ENCODE measurements at places on chromosomes 13 and 19.

- DNase-seq, result no peak
Observed at GRCh38 chr19:51690454-51691073, 2.6 kb upstream of the SPACA6 start.

DNA sequence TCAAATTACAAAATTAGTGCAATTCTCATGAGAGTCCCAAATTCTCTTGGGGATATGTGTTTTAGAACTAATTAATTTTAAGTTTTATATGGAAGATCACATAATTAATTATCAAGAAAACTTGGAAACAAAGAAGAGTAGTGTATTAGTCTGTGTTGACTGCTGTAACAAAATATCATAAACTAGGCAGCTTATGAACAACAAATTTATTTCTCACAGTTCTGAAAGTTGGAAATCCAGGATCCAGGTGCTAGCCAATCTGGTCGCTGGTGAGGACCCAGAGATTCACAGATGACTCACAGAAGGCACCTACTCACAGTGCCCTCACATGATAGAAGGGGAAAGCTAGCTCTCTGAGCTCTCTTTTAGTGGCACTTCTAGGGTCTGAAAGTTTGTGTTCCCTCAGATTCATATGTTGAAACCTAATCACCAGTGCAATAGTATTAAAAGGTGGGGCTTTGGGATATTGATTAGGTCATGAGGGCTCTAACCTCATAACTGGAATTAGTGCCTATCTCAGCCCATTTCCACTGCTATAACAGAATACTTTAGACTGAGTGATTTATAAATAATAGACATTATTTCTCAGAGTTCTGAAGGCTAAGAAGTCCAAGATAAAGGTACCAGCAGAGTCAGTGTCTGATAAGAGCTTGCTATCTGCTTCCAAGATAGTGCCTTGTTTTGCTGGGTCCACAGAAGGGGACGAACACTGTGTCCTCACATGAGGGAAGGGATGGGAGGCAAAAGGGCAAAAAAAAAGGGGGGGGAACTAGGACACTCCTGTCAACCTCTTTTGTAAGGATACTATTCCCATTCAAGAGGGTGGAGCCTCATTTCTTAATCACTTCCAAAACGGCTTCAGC, 1.5 kb upstream of the ARGLU1 start:
- DNase-seq, result no peak

- DNase-seq, result no peak
Observed at GRCh38 chr19:1871630-1872029, 8.3 kb upstream of the KLF16 start.

DNA sequence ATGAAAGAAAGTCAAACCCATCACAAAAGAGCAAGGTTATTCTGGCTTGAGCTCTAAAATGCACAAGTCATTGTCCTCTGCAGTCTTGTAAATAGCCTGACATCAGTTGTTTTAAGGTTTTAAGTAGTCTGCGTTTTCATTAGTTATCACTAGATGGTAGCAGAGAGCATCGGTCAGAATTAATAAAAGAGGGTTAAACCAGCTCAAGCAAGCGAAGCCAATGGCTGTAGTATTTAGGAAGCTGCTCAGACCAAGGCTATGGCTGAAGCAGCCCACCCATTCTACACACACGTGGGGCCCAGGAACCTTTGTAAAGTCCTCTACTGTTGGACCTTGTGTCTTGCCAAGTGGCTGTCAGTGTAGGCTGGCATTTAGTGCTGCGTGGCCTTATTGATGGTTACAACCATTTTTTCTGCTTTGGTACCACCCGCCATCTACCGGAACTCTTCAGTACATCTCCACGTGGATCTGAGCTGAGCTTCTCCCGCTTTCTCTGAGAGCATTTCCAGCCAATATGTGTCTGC, 13.3 kb upstream of the ZNF57 start:
- DNase-seq, result peak; percentile 44

GRCh38 chr13:44425041-44425814, 51.6 kb downstream of the SERP2 start:
- no peak for DNase-seq

DNA sequence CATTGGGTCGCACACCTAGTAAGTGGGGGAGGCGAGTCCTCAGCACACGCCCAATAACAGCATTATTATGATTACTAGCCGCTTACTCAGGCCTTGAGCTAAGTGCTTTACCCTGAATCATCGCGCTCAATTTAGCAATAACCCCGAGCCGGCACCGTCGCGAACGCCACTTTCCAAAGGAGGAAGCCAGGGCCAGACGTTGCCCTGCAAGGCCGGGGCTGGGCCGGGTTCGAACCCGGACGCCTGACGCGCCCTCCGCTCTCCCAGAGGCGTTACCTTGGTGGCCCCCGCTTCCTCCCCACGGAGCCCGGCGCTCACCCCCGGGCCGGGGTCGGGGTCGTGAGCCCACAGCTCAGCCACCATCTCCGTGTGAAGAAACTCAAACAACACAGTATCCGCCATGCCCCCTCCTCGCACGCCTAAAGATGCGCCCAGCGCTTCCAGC, at the start of gene TRAPPC6A:
TSS of gene TRAPPC6A (minus strand) at position 421 of the 445 bp plus-strand sequence. CDS start at position 402, 19 bp downstream.
- no peak for DNase-seq

- no peak for DNase-seq
Observed at GRCh38 chr19:48473161-48473966, 4.2 kb downstream of the CYTH2 start.

GRCh38 chr13:103931331-103931845, 865.2 kb upstream of the SLC10A2 start:
- DNase-seq, result no peak

GRCh38 chr13:60035874-60036273, 127.9 kb downstream of the DIAPH3 start:
- DNase-seq, result no peak

DNA sequence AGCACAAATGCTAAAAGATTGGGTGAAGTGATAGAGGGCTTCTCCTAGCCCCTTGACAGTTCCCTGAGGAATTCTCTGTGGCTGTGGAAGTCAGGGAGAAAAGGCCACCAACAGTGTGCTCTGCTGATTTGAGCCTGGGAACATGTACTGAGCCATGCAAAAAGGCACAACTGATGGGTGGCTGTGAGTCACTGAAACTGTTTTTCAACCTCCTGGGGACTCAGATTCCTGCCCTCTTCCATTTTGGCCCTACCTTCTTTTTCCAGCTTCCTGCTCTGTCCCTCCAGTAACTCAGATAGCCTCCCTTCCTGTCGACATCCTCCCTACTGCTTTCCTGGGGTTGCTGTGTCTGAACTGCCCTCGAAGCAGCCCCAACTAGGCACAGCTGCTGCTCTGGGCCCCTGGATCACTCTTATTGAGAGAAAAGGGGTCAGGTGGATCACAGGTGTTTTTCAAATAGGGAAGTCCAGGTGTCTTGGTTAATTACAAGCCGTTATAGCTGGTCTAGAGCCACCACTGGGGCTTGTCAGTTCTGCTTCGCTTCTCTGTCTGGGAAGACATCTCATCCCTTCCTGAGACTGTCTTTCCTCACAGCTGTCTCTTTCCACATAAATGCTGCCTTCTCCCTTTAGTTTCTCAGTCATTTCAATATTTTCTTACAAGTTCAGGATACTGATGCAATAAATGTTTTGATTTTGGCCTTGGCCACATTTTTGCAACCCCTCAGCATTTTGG, 13.7 kb downstream of the FAM124A start:
- no peak for DNase-seq

DNA sequence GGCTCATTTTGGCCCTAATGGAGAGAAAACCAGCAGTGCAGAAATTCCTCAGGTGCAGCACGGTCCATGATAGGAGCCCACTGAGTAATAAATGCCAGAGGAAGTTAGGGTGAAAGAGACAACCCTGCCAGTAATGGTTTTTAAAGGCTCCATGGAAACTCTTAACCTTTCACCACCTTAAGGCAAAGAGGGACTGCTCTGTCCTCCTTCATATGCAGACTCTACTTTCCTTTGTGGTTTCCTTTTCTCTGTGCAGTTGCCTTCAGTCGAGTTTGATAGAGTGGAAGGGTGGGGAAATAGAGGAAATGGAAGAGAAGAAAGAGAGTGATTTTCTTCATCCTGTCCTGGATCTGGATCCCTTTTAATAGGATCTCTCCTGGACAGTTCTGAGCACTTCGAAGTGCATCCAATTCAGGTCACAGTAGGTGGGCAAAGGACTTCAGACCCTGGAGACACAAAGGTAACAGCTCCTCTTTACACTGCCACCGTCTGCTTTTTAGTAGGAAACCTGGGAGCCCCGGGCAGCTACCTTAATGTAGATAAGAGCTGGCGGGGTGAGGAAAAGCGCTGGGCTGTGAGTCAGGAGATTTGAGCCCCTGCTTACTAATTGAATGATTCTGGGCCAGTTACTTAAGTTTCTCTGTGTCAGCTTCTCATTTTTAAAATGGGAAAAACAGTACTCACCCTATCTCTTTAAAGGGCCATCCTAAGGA, 294.8 kb downstream of the KCNRG start:
- no peak for DNase-seq

GRCh38 chr13:39370554-39370953, 232.4 kb downstream of the LHFPL6 start:
- DNase-seq, result no peak

DNA sequence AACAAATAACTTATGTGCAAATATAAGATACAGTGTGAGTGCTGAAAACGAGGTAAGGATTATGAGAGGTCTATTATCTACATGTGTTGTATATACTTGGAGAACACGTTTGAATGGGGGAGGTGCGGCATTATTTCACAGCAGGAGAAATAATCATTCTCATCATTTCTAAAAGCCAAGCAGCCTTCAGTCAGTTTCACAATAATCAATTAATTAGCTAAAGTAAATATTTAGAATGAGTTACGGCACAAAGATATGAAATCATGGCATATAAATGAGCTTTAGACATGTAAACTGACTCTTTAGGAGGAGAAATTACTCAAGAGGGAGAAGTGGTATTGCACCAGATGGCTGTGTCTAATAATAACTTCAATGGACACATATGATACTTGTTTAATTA, 366.6 kb downstream of the DNAJC15 start:
- no peak for DNase-seq

- no peak for DNase-seq
Observed at GRCh38 chr19:41753936-41754529, 1.3 kb upstream of the CEACAM6 start.

DNA sequence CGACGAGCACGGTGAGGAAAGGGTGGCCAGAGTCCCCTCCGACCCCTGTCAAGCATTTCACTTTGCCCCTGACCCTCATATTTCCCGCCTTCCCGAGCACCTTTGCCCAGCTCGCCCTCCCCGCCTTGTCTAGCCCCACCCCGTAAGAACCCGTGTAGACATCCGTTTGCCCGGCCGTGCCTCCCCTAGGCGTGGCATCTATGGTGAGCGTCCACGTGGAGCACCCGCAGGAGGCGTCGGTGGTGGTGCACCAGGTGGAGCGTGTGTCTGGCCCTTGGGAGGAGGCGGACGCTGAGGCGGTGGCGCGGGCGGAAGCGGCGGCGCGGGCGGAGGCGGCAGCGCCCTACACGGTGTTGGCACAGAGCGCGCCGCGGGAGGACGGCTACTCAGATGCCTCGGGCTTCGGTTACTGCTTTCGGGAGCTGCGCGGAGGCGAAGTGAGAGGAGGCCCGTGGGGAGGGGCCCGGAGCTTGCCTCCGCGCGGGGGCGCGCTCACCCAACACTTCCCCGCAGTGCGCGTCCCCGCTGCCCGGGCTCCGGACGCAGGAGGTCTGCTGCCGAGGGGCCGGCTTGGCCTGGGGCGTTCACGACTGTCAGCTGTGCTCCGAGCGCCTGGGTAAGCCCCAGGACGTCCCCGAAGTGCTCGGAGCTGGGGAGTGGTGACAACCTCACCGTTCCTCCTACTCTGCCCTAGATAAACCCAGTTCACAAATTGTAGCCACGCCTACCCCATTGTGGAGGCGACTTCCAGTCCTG, 4.2 kb downstream of the LTBP4 start:
- DNase-seq, result peak; percentile 57

GRCh38 chr19:33290082-33290815, 12.1 kb downstream of the CEBPA start:
- no peak for DNase-seq

GRCh38 chr19:6032827-6033226, 54.9 kb upstream of the RANBP3 start:
- DNase-seq, result no peak

DNA sequence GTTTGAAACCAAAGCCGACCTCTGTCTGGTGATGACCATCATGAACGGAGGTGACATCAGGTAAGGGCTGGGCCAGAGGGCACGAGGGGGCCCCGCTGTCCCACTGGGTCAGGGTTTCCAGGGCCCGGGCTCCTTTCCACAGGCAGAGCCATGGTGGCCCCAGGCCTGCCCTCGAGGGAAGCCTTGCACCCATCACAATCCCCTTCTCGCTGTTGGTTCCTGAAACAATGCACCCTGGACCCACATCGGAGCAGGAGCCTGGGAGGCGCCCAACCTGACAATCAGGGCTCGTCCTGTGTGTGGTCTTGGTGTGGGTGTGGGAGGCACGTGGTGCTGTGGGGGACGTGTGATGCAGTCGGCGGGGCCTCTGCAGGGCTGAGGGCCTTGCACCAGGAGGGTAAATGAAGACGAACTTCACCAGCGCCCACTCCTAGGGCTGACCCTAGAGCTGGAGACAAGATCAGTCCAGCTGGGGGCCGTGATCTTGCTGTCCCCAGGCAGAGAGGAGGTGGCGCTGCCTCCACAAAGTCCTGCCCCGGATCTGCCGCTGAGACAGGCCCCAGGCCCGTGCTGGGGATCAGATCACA, 2.8 kb downstream of the GRK1 start:
- DNase-seq, result no peak

GRCh38 chr19:5257155-5258045, 83.2 kb downstream of the PTPRS start:
- DNase-seq, result no peak

DNA sequence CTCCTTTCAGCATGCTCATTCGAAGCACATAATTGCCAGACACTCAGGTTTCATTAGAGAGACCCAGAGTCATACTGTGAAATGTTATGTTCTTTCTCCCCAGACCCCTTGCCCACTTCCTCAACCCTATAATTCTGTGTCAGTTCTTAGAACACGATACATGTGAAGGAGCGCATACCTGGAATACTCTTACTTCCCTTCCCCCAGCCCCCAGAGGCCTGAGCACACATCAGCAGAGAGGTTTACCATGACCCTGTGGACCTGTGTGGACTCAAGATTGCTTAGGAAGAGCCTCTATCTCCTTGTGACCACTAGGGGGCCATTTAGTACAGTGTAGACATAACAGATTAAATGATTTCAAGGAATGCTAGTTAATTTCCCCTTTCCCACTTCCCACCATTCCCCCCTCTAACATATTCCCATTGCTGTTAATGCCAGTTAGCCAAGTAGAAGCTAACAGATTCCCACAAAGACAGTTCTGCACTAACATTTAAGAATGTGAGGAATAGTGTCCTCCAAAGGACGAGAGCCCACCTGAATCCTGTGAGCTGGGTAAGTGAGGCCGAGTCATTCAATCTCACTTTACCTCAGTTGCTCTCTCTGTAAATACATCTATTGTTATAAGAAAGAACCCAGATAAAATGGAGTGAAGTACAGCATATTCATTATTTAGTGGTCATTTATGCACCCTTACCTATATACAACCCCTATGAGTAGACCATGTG, 154.2 kb upstream of the MAB21L1 start:
- DNase-seq, result peak; percentile 4

DNA sequence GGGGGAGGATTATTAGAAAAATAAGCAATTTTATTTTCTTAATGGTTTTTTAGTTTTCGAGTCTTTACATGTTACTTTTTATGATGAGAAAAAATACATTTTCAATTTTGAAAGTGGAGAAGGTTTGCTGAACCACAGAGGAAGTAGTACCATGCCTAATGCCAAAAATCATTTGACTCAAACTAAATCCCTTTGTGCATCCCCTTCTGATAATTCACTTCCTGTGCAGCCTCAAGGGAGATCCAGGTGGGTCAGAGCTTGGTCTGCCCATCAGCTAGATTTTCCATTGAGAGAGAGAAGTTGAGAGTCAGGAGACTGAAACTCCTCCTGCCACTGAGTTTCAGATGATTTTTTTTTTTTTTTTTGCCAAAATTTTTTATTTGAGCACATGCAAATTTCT, 571.7 kb downstream of the LIG4 start:
- DNase-seq, result no peak

- no peak for DNase-seq
Observed at GRCh38 chr13:99909836-99910619, 61.5 kb downstream of the ZIC5 start.
